ENCODE measurements at places on chromosomes 4 and X.

GRCh38 chr4:8909548-8909947, 37.9 kb upstream of the HMX1 start:
- no peak for DNase-seq

GRCh38 chr4:763922-764321, 58.3 kb downstream of the PCGF3 start:
- DNase-seq, result no peak

- DNase-seq, result peak; percentile 39
Measured at GRCh38 chrX:47497271-47497888, 14.4 kb upstream of the ZNF41 start.

GRCh38 chrX:47145395-47146120, 537 bp downstream of the RBM10 start:
- peak; percentile 32 for DNase-seq

DNA sequence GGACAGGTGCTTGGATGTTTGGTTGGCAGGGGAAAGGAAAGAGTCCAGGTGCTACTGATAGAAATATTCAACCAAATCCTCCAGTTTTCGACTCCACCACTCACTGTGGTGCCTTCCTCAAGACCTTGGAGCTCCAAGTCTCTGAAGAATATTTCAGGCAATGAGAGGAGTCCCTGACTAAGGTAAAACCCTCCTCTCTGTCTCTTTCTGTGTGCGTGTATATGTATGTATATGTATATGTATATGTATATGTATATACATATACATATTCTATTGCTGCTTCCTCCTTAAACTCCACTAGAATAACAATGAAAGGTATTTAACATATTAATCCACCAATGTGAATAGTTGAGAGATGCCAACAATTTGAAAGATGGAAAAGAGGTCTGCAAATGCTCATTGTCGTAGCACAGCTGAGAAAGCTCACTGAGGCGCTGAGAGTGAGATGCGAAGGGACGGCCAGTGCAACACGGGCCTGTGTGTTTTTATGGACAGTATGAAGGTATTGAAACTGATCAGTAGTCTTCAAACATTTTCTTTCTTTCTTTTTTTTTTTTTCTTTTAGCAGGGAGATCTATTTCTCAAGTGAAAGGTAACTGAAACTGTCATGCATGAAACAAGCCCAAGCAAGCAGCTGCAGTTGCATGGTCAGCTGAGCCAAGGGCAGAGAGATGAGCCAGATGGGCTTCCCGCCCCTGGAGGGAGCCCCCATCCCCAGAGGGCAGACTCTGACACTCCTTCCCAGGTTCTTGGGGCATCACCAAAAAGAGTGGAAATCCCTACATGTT, 41.1 kb upstream of the HS3ST1 start:
- no peak for DNase-seq

DNA sequence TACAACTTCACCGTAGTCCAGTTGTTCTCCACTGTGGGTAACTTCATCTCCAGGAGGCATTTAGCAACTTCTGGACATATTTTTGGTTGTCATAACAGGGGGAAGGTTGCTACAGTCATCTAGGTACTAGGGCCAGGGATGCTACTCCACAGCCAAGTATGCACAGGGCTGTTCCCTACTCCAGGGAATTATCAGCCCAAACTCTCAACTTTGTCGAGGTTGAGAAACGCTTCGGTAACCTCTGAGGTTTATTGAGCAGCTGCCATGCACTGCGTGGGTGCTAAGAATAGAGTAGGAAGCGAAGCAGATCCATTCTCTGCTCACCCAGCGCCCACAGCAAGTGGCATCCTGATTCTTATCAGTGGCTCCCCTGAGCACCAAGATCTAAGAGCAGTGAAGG, 8.2 kb downstream of the FGFBP1 start:
- DNase-seq, result peak; percentile 26

DNA sequence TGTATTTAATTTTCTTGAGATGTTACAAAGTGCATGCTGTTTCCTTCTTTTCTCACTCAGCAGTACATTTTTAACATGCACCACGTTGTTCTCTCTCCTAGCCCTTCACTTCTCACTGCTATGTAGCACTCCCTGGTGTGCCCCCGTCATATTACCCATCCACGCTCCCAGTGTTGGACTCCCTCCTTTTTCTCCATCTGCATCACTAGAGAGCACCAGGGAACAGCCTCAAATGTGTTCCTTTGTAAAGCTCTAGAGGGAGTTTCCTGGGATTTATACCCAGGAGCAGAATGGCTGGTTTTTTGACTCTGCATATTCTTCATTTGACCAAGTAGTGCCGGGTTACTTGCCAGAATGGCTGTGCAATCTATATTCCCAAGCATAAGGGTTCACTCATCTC, 240.3 kb upstream of the ANXA3 start:
- no peak for DNase-seq

DNA sequence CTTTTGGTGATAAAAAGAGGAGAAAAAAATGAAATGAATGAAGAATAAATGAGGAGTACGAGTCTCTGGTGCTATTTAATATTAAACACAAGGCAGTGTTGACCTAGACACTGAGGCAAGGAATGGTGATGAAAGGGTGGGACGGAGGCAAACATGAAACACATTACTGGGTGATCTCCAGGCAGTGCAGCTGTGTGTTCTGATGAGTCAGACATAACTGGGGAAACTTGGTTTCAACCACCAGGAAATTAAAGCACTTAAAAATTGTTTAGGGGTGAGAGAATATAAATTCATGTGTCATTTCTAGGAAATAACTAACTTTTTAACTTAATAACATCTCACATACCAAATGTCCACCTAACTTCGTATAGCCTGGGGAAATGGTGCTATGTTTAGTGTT, 19.7 kb upstream of the CXCL6 start:
- DNase-seq, result peak; percentile 29

GRCh38 chr4:172348426-172348825, 535.2 kb downstream of the GALNTL6 start:
- no peak for DNase-seq

DNA sequence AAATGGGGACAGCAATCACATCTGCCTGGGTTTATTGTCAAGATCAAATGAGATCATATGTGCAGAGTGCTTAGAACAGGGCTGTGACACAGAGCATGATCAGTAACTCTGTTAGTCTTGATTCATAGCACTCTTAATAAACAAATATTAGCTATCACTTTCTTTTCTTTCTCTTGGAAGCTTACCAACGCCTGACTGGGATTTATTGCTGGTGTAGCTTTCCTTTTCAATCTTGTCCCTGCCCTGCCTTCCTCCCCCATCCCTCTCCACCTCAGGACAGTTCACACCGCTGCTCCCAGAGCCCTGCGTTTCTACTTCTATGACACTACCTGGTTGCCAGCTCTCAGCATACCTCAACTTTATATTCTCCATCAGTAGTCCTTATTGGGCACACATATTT, 120.7 kb downstream of the LDB2 start:
- no peak for DNase-seq

DNA sequence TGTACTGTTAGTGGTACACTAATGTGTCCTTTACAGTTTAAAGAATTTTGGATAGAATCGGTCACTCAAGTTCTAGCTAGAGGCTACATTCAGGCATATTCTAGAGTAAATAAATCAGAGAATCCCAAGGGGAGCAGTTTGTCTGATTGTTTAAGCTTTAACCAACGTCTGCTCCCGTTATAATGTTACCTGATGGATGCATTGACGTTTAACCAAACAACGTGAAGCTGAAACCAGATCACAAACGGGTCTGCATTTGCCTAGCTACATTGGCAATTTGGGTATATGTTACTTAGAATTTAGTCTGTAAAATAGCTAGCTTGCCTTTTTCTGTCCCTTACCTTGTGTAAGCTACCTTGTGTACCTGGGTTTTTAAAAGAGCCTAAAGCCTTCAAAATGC, 1.6 kb downstream of the PI4K2B start:
- peak; percentile 22 for DNase-seq

DNA sequence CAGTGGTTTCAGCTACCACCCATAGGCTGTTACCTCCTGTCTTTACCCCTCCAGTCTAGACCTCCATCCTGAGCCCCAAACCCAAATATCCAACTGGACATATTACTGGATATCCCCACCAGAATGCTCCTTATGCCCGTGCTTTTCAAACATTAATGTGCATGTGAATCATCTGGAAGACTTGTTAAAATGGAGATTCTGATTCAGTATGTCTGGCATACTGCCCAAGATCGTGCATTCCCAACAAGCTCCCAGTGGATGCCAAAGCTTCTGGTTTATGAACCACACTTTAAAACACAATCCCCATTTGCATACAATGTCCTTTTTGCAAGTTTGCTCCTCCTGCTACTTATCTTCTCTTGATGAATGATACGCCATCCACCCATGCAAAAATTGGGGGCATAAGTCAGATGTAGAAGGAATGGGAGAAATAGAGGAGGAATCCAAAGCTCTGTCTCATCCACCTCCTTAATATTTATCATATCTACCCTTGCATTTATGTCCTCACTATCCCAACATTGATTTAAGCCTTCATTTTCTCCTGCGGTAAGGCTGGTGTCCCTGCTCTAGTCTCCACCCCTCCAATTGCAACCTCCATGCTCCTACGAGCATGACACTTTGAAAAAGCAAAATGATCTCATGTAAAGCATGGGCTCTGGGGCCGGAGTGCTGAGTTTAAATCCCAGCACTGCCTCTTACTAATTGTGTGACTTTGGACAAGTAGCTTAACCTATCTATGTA, 7.4 kb upstream of the PGRMC1 start:
- no peak for DNase-seq

GRCh38 chr4:18593297-18594002, 571.9 kb upstream of the LCORL start:
- peak; percentile 80 for DNase-seq

GRCh38 chrX:147911192-147912022, at the start of gene FMR1:
Gene FMR1 (plus strand): TSS chrX:147911919. CDS start chrX:147912180, 261 bp downstream.
- DNase-seq, result peak; percentile 92

- no peak for DNase-seq
Measured at GRCh38 chr4:147487616-147488015, 6.7 kb downstream of the EDNRA start.

- no peak for DNase-seq
Measured at GRCh38 chrX:124426288-124427169, 80.2 kb downstream of the SH2D1A start.

- DNase-seq, result no peak
Measured at GRCh38 chr4:68249434-68249833, 3.9 kb upstream of the TMPRSS11B start.

GRCh38 chr4:24241511-24241910, 342.8 kb downstream of the DHX15 start:
- no peak for DNase-seq

GRCh38 chr4:22707390-22707789, 14.7 kb downstream of the GBA3 start:
- no peak for DNase-seq

- no peak for DNase-seq
Measured at GRCh38 chr4:73224886-73225285, 33.7 kb downstream of the ANKRD17 start.

DNA sequence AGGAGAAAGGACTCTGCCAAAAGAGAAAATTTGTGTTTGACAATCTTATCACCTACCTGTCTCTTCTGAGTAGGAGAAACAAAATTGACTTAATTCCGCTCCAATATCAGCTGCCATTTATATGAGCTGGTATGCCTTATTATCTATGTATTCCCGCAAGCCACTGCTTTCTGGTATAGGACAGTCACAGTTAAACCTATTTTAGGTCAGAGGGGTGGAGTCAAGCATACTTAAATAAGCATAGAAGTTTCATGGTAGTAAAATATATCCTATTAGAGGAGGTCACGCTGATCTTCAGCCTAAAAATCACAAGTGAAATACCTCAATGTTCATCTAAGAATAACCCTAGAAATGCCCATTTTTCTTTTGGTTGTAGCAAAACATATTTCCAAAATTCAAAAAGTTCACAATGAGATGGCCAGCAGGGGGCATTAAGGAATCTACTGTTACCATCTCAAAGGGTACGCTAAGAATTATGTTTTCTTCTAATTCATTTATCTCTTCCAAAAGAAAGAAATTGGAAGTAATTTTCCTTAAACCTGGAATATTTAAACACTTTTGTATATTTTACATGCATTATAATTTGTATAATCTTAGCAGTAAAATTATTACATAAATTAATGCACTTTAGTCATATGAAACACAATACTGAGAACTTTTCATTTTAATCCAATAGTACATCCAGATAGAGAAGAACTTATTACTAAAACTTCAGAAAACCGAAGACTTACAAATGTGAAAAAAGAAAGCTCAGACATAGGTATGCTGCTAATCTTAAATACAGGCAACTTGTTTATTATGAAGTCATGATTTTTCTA, 10.5 kb downstream of the PPAT start:
- DNase-seq, result peak; percentile 51

DNA sequence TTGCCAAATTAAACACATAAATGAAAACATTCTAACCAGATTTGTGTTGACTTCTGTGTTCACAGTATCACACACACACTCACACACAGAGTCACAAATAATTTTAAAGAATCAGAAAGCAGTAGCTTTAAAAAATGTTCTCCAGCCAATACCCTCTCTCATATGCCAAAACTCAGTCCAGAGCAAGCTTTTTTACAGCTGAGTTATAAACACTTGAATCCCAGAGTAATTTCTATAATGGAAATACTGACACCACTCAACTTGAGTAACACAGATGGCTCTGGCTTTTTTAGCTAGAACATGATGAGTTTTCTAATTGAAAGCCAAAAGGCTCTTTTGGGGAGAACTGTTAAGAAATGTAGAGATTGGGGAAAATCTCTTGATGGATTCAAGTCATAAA, 100.8 kb downstream of the DOCK11 start:
- no peak for DNase-seq

DNA sequence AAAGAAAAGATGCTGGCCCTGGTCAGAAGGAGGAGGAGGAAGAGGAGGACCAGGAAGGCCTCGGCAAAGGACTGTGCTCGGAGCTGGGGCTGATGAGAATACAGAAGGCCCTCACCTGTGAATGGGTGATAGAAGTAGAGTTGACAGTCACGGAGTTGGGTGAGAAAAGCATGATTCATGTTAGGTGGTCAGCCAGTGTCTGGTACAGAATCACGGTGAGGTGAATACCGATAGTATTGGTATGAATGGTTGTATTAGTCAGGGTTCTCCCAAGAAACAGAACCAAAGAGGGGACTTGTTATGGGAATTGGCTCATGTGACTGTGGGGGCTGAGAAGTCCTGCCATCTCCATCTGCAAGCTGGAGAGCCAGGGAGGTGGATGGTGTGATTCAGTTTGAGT, 32.5 kb upstream of the FAM156A start:
- no peak for DNase-seq

DNA sequence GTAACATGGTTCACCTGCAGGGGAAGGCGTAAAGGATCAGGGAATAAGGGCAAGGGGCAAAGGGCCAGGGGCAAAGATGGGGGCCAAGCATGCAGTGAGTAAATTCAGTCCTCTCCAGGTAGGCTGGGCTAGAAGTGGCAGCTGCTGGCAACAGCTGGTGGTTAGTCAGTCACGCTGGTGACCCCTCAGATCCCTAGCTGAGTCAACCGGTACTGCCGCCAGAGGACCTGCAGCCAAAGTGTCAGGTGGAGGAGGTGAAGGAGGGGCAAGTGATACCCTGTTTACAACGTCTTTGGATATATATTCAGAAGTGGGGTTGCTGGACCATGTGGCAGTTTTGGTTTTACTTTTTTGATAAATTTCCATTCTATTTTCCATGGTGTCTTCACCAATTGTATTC, 24.6 kb upstream of the NAP1L2 start:
- no peak for DNase-seq
